Smooth muscle cell of the umbilical artery (primary cell): ENCODE measurements at places on chromosomes 11 and 22. TPM values are rescaled to one million over a fixed set of nuclear protein-coding genes. Genes with fewer than 3 reads are reported as not detected.

Gene NPTXR
- 17.2 and 38.4 TPM in 2 replicates for total RNA-seq

Gene OR8A1
- total RNA-seq = not detected in 2 replicates

Gene RAB3IL1
- 2.1 and 2.3 TPM in 2 replicates for total RNA-seq

Gene IGSF9B
- total RNA-seq = under 0.01 and 0.51 TPM in 2 replicates

Gene SYT9
- under 0.01 and 0.05 TPM in 2 replicates for total RNA-seq

Gene OSM
- total RNA-seq = not detected in 2 replicates
